ENCODE measurements at places on chromosomes 4 and X. TPM values are rescaled to one million over a fixed set of nuclear protein-coding genes. Genes with fewer than 3 reads are reported as not detected.

DNA sequence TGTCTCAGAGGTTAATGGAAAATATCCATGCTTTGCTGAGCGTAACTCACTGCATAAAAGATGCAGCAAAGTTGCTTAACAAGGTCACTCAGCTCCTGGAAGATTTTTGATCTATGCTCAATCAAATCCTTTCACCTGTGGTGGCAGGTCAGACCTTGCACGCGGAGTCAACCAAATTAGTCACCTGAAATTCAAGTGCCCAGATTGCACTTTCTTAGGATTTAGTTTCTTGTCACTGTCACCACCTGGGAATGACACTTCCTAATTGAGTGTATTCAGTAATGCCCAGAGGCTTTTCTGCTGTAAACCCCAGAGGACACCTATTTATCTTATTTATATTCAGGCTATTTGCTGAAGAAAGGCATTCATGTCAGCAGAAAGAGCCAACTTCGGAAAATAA is 215.8 kb upstream of the SMIM31 start:
- no peak for DNase-seq

DNA sequence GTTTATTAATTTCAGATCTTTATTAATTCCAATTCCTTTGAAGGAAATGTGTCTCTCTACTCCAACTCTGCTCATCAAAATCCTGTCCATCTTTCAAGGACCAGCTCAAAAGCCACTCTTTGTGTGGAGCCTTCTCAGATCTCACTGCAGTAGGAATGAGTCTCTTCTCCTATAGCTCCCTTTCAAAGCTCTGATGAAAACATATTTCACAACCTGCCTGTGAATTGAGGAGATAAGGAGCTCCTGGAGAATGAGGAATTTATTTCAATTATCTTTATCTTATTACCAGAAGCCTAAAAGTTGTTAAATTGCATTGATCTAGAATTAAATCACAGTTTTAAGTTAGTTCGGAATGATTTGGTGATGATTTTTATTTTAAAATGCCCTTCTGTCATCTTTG is 92.6 kb upstream of the TRPC3 start:
- no peak for DNase-seq

DNA sequence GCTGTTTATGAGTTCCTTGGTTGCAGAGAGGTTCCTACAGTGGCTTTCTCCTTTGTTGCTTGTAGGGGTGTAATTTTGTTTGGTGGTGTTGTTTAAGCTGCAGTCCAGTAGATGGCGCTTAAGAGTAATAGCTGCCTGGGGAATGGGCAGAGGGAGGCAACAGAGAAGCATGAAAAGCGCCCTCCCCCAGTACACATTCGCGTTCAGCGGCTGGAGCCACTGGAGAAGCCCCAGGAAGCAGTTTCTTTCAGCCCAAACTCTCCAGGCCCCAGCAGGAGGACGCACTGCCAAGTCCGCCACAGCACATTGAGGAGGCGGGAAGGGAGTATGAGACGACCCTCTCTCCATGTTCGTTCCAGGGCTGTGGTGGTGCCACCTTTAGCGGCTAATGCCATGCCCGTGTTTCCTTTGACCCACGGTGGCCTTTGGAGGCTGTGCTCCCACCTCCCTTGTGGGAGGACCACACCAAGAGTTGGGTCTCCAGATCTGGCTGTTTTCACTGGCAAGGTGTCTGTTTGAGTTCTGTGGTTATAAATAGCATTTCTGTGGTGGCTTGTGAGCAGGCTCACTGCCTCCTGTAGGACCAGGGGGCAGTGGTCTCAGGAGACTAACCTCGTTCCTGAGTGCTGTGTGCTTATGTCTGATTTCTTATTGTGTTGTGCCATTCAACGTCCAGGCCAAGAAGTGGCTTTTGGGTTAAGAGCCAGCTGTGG is 252.3 kb downstream of the ARHGAP10 start:
- no peak for DNase-seq

- no peak for DNase-seq
Observed at GRCh38 chrX:98114021-98114420, 1230.3 kb downstream of the RPA4 start.

The TLR6 gene
- total RNA-seq: 2.6 TPM

The SSX3 gene
- total RNA-seq: not detected

All from ovary (tissue), 10 donors.